ENCODE measurements at places on chromosomes 3 and 15.

DNA sequence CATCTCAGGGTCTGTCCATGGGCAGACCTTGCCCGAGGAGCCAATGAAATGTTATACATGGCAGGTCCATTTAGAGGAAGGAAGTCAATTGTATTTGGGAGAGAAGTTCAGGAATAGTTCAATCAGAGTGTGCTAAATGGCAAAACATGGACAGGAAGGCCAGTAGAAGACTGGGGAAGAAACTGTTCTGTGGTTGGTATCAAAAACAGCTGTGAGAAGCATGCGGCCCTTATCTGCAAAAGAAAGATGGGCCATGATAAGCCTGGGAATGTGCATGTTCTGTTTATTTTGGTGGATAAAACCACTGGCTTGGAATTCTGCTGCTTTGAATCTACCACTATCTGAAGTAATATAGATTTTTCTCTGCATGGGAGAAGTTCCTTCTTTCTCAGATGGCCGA, 100.4 kb downstream of the MCTP2 start:
- DNase-seq = no peak

GRCh38 chr3:79767194-79767904, 449 bp downstream of the ROBO1 start:
- no peak for DNase-seq

GRCh38 chr15:38896647-38897046, 332.0 kb upstream of the RASGRP1 start:
- no peak for DNase-seq

- DNase-seq = no peak
Measured at GRCh38 chr3:139679220-139679775, 1.5 kb upstream of the NMNAT3 start.

DNA sequence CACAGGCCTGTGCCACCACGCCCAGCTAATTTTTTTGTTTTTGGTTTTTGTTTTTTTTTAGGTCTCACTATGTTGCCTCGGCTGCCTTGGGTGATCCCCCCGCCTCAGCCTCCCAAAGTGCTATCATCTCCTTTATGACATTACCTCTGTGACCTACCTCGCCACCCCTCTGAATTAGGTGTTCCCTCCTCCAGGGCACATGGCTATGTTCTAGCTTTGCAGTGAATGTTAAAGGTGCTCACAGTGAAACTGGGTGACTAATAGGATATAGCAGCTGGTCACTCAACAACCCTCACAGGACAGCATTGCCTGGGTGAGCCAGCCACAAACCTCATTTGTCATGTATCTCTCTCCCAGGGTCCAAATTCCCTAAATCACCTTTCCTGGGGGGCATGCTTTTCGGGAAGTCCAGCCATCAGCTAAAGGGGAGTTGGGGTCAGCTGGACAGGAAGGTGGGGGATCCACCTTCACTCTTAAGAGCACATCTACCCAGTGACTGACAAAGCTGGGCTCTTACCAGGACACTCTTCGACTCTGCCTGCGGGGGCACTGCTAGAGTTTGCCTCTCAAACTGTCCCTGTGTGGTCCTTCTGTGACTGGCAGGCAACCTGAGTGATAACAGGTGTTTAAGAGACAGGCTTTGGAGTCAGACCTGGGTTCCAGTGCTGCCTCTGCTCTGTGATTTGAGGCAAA, 1.6 kb upstream of the TTLL3 start:
- DNase-seq = peak; percentile 27

DNA sequence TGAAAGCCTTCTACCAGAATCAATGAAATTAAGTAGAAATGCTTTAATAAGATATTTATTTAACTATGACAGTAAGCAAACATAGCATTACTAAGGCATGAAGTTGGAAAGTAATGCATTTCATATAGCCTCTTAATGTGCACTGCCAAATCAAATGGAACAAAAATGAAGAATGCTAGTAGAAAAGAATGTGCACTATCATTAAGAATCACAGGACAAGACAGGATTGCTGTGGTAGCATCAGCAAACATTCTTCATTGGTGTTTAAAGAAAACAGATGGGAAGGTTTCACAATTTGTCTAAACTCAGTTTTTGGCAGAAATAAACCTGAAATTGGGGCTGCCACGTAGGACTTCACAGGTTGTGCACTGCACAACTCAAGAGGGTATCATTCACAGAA, 168.9 kb downstream of the CNTN3 start:
- DNase-seq = no peak
